K562 (cell line): ENCODE measurements at places on chromosomes 1 and 21. TPM values are rescaled to one million over a fixed set of nuclear protein-coding genes. Genes with fewer than 3 reads are reported as not detected.

- no peaks in the 10 kb centered on the region for H3K27me3 ChIP-seq
- H3K4me1 ChIP-seq: no peaks in the 10 kb centered on the region
- H3K4me3 ChIP-seq: no peak overlapping the region
Observed at GRCh38 chr1:156033011-156033410, 12.3 kb upstream of the SSR2 start.

DNA sequence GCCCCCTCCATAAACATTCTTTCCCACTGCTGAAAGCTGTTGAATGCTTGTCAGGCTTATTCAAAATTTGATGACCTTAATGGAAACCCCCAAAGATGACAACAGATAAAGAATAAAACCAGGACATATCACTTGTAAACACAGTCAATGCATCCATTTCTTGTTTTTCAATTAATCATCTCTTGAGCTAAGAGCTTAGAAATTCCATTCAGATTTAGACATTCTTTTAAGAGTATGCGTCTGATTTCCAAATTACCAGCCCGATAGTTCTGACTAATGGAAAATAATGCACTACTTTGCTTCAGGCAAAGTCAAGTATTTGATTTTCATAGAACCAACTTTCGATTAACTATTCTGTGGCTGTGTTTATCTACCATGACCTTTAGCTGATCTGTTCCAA is 100.6 kb upstream of the RUNX1 start:
- no peak overlapping the region for H3K4me3 ChIP-seq
- no peaks in the 10 kb centered on the region for H3K36me3 ChIP-seq
- peaks cover 4% of the 10 kb centered on the region; the same call in 2 of the 3 replicates for H3K4me1 ChIP-seq

DNA sequence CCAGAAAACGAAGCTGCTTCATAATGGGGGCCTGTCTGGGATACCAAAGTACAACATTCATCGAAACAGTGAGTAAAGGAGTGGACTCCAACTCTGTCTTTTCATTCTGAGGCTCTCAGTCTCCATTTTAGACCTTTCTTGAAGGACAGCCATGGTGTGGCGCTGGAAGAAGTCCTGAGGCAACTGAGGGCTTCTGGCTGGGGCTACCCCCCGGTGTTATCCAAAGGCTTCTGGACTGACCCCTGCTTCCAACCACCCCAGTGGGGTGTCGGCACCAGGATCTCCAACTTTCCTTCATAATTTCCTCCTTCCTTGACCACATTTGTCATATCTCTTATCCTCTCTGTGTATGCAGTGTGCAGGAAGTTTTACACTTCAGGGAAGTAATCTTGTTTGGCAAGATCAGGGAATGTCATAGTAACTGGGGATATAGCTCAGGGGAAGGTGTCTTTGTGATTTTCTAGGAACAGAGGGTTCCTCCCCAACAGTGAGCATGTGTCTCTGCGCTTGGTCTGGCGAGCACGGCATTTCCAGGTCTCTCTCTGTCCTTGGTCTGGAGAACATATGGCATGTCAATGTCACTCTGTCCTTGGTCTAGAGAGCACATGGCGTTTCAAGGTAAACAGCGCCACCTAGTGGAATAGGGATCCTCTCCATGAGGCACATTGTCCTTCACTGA is 19.4 kb upstream of the BSDC1 start:
- H3K36me3 ChIP-seq: no peaks in the 10 kb centered on the region
- no peaks in the 10 kb centered on the region for H3K27me3 ChIP-seq
- H3K4me1 ChIP-seq: no peaks in the 10 kb centered on the region; the same call in 1 of the 2 replicates
- peak; percentile 81 for DNase-seq
- peak overlapping the region; percentile 69 for H3K27ac ChIP-seq

- H3K4me3 ChIP-seq: peak overlapping the region; percentile 53
- peaks cover 22% of the 10 kb centered on the region for H3K4me1 ChIP-seq
- no peaks in the 10 kb centered on the region for H3K27me3 ChIP-seq
- DNase-seq: no peak
- no peaks in the 10 kb centered on the region for H3K36me3 ChIP-seq
Observed at GRCh38 chr1:39104158-39105060, 78.3 kb downstream of the NDUFS5 start.

DNA sequence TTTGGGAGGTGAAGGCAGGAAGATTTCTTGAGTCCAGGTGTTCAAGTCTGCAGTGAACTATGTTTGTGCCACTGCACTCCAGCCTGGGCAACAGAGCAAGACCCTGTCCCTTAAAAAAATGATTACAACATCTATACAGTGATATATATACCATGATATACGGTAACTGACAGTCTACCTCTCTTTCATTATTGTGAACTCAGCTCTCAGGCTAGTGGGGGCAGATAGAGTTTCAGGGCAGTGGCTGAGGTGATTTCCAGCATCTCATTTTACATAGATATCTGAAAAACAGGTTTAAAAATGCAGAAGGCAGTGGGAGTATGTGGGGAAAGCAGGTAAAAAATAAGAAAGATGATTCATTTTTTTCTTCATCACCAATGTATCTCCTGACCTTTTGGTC is 8.1 kb upstream of the NTNG1 start:
- no peaks in the 10 kb centered on the region for H3K27me3 ChIP-seq
- no peaks in the 10 kb centered on the region for H3K36me3 ChIP-seq
- no peak overlapping the region for H3K27ac ChIP-seq
- DNase-seq: no peak

DNA sequence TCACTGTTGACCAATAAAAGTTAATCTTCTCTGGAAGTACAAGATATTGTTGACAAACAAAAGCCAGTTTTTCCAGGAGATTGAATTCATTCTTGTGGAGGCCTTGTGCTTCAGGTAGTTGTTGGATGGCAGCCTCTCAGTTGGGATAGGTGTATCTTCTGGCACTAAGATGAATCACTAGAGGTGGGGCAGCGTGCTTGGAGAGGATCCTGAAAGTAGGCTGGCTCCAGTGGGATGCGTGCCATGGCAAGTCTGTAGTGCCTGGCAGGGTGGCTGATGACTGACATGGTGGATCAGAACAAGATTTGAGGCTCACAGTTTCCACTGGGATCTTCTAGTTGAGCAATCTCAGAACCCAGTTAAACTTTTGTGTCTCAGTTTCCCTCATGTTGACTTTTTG is 2.4 kb downstream of the VPS13D start:
- H3K27me3 ChIP-seq: no peaks in the 10 kb centered on the region
- H3K27ac ChIP-seq: no peak overlapping the region
- no peak for DNase-seq
- peaks cover 37% of the 10 kb centered on the region for H3K36me3 ChIP-seq

DNA sequence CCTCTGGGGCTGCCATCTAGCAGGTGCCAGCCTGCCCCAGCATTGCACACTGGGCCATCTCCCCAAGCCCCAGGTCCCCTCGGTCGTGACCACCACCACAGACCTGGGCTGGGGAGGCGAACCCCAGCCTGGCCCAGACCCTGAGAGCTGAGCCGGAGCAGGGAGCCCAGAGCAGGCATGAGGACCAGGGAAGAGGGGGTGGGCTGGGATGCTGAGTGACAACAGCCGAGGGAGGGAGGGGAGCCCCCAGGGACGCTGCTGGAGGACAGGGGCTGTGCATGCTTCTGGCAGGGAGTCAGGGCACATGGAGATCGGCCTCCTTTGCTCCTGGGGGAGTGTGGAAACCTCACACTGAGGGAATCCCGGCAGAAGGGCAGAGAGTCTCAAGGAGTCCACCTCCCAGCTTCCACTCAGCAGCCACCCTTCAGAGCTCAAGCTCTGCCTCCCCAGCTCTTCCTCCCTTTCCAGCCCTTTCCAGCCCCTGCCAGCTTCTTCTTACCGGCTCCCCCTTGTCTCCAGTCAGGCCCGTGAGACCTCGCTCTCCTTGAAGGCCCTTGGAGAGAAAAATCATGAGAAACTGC is 23.7 kb upstream of the PEF1 start:
- peaks cover 38% of the 10 kb centered on the region for H3K27me3 ChIP-seq
- H3K4me1 ChIP-seq: peaks cover 21% of the 10 kb centered on the region
- no peak overlapping the region for H3K4me3 ChIP-seq
- no peak overlapping the region for H3K27ac ChIP-seq

- no peak for DNase-seq
- peaks cover 16% of the 10 kb centered on the region for H3K27me3 ChIP-seq
- H3K4me1 ChIP-seq: peaks cover 26% of the 10 kb centered on the region
- H3K4me3 ChIP-seq: no peak overlapping the region
- no peak overlapping the region for H3K27ac ChIP-seq
Observed at GRCh38 chr1:228464487-228464983, 22.6 kb upstream of the RNF187 start.

GRCh38 chr1:3581296-3582036 is 29.8 kb downstream of the MEGF6 start:
- H3K4me1 ChIP-seq: no peaks in the 10 kb centered on the region
- no peak overlapping the region for H3K4me3 ChIP-seq
- no peaks in the 10 kb centered on the region for H3K36me3 ChIP-seq
- DNase-seq: no peak

DNA sequence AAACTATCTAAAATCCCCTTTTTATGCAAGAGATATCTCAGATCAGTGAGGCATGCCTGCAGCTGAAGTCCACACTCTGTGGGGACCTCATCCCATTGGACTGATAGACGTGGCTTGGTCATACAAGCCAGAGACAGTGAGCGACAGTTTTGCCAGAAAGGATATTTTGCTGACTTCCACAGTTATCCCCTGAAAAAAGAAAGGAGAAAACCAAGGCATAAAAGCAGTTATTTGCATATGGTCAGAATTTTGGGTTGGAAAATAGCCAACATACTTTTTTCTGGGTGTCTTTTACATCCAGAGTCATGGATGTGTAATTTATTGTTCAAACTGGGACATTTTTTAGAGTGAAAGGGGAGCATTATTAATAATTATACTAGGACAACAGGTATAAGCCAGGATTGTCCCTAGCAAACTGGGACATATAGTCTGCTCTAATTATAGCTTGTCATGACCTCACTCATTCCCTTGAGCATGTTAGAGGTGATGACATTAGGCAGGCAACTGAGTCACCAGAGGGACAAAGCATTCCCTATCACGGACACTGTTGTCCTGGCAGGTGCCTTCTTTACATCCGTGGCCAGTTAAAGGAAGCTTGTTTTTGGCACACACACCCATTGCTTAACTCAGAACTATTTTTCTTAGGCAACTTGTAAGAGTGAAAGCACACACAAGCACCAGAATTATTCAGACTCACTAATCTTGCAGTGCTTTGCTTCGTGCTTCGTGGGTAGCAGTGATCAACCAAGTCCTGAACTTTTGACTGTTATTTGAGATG is 65.5 kb downstream of the PRRX1 start:
- H3K4me3 ChIP-seq: no peak overlapping the region
- H3K36me3 ChIP-seq: no peaks in the 10 kb centered on the region
- no peak for DNase-seq

GRCh38 chr1:165212229-165212628 is 144.3 kb downstream of the LMX1A start:
- no peaks in the 10 kb centered on the region for H3K36me3 ChIP-seq
- H3K4me3 ChIP-seq: no peak overlapping the region
- no peak for DNase-seq

- no peaks in the 10 kb centered on the region for H3K27me3 ChIP-seq
- no peak for DNase-seq
- H3K4me3 ChIP-seq: no peak overlapping the region
- no peak overlapping the region for H3K27ac ChIP-seq
- H3K36me3 ChIP-seq: no peaks in the 10 kb centered on the region
Observed at GRCh38 chr1:22041505-22041904, 11.0 kb upstream of the CDC42 start.

DNA sequence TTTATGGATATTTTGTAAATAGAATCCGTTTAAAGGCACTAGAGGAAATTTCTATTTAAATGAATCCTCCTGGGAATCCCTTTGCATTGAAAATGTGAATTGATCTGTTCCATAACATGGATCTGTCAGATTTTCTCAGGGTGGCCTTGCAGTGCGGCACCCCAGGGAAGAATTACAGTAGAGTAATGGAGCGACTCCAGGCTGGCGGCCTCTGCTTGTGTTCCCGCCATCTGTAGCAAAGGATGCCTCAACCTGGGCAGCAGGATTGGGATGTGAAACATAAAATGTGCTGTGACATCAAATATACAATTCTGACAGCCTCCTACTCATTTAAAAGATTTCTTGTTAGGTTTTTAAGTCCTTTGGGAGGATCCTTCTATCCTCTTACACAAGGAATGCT is 115.9 kb downstream of the RHOU start:
- no peak overlapping the region for H3K4me3 ChIP-seq
- H3K27ac ChIP-seq: no peak overlapping the region
- no peaks in the 10 kb centered on the region for H3K4me1 ChIP-seq

GRCh38 chr1:41003640-41004220 is 17.8 kb downstream of the SLFNL1 start:
- no peaks in the 10 kb centered on the region for H3K27me3 ChIP-seq
- H3K36me3 ChIP-seq: peaks cover 96% of the 10 kb centered on the region
- H3K4me3 ChIP-seq: no peak overlapping the region
- no peak overlapping the region for H3K27ac ChIP-seq

GRCh38 chr1:110118636-110119396 is 6.6 kb downstream of the UBL4B start:
- H3K4me3 ChIP-seq: no peak overlapping the region
- no peak for DNase-seq

DNA sequence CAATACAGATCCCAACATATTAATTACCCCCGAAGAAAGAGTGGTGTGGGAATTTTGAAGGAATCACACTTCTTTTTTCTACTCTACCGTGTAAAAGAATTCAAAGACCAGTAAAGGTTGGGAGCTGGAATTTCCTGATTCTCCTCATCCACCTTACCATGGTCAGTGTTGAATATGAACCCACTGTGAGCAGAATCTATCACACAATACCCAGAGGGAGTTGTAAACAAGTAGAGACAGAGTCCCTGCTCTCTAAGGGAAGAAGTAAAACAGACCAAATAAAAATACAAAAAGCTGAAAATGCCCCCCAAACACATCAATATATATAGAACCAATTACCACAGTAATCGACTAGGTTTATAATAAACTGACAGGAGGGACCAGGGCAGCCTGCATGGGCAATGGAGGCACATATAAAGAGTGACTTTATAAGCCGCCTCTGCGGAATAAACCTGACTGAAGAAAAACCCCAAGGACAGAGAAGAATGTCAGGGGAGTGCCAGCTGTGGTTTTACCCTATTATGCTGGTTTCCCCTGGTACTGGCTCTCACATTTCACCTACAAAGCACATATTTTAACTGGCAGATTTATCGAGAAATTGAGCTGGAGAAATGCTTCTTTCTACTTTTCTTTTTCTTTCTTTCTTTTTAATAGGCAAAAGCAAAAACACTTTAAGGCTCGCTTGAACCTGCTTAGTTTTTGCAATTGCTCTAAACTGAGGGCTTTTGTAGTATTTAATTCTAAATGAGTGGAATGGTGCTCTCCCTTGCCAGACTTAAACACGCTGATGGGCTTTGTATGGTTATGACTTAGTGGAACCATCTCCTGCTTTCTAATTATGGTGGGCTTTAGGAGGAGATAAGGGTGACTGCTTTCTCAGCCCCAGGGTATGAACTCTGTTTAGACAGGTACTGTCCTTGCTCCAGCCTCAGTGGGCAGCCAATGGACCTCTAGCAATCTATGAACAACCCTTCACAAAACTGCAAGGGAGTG is 244.8 kb downstream of the ASTN1 start:
- H3K4me3 ChIP-seq: no peak overlapping the region
- no peak overlapping the region for H3K27ac ChIP-seq
- peaks cover 20% of the 10 kb centered on the region for H3K27me3 ChIP-seq
- no peaks in the 10 kb centered on the region for H3K36me3 ChIP-seq
- no peak for DNase-seq

HPCA gene
- not detected in 2 replicates for total RNA-seq

KISS1 gene
- total RNA-seq: not detected in 2 replicates

SPAG17 gene
- total RNA-seq: 0.63 and 1.3 TPM in 2 replicates

RNU1-4 gene
- total RNA-seq: 2,231 and 2,538 TPM in 2 replicates

THEMIS2 gene
- total RNA-seq: 12.7 TPM in 2 replicates

RSRP1 gene
- 146 and 159 TPM in 2 replicates for total RNA-seq

AKT3 gene
- 0.31 TPM in 2 replicates for total RNA-seq

FCRL5 gene
- total RNA-seq: not detected in 2 replicates

C1orf87 gene
- total RNA-seq: not detected in 2 replicates

LCA5L gene
- 2.7 and 2.9 TPM in 2 replicates for total RNA-seq
